ENCODE measurements at places on chromosomes 3 and 15.

- DNase-seq = peak; percentile 6
Observed at GRCh38 chr3:55297706-55298105, 189.4 kb downstream of the WNT5A start.

GRCh38 chr3:140284372-140284771 is 349.4 kb downstream of the CLSTN2 start:
- DNase-seq = no peak

DNA sequence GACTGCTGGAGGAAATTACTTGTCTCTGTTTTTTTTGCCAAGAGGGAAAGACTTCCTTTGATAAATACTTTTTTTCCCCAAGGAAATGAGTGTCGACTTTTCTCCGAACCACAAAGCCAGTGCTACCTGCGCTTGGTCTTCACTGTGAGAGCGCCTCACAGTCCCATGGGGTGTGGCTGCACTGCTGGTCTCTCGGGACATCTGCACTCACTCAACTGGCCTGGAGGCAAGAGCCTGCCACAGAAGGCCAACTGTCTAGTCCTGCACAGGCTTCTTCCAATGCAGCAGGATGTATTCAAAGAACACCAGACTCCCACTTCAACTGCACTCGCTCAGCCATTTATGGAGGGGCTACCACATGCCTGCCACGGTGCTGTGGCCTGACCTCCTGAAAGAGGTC is 40.6 kb upstream of the CGNL1 start:
- DNase-seq = no peak

GRCh38 chr3:111917300-111917699 is 58.2 kb downstream of the PHLDB2 start:
- DNase-seq = no peak

GRCh38 chr3:15221574-15222217 is 15.7 kb downstream of the CAPN7 start:
- no peak for DNase-seq

DNA sequence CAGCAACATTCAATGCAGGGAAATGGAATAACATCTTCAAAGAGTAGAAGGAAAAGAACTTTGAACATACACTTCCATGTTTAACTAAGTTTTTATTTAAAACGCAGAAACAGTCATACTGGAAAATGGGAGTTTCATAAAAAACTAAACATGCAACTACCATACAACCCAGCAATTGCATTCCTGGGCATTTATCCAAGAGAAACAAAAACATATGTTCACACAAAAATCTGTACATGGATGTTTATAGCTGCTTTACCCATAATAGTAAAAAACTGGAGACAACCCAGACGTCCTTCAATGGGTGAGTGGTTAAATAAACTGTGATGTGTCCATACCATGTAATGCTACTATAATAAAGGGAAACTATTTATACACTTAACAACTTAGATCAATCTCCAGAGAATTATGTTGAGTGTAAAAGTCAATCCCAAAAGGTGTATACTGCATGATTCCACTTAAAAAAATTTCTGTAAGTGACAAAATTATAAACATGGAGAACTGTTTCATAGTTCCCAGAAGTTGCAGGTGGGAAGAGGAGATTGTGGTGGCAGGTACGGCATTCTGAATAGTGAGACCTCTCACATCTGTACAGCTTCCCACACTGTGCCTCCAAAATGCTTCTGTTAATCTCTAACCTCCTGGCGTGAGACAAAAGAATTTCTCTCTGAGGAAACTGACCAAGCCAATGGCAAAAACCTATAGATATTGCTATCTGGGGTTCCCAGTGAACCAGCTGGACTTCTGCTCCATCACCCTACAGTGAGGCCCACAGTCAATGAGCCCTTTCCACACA is 23.1 kb downstream of the ISG20 start:
- DNase-seq = no peak

DNA sequence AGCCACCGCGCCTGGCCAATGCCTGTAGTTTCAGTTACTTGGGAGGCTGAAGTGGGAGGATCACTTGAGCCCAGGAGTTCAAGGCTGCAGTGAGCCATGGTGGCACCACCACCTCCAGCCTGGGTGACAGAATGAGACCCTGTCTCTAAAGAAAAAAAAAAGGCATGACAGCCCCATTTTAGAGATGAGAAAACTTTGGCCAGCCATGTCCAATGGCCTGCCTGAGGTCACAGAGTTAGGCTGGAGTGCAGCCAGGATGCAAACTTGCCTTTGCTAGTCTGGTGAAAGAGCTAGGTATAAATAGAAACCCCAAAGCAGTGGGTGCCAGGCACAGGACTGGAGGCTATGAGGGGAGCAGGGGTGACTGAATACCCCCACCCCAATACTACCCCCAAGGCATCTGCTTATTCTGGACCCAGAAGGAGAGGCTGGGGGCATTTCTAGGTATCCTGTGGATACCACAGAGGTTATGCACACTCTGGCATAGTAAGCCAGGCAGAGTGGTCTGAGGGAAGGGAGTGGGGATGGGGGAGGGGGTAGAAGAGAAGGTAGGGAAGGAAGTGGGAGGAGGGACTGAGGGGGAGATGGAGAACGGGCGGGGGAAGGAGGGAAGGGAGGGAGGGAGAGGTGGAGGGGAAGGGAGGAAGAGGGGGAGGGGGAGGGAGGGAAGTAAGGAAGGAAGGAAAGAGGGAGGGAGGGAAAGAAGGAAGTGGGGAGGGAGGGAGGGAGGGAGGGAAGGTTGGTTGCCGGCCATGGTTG is 16.2 kb upstream of the C15orf39 start:
- no peak for DNase-seq

DNA sequence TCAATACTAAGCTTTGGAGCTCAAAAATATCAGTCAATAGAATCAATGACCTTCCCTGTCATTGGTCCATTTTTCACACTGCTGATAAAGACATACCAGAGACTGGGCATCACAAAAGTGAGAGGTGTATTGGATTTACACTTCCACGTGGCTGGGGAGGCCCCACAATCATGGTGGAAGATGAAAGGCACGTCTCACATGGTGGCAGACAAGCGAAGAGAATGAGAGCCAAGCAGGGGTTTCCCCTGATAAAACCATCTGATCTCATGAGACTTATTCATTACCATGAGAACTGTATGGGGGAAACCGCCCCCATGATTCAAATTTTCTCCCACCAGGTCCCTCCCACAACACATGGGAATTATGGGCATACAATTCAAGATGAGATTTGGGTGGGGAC is 81.9 kb downstream of the ANXA2 start:
- no peak for DNase-seq

DNA sequence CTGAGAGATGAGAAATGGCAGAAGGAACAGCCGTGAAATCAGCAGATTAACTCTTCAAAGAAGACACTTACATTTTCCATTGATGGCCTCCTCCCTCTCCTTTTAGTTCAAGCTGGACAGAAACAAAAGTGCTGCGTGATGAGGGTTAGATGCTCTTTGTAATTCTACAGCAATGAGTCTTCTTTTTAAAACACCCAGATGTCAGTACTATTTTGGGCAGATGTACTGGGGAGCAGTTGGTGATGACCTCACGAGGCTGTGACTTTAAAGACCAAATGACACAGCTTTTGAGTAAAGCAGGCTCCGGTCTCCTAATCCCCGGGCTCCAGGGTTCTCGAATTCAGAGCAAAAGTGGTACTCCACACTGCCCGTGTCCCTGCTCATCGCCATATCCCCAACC is 198.2 kb downstream of the SLCO3A1 start:
- no peak for DNase-seq

DNA sequence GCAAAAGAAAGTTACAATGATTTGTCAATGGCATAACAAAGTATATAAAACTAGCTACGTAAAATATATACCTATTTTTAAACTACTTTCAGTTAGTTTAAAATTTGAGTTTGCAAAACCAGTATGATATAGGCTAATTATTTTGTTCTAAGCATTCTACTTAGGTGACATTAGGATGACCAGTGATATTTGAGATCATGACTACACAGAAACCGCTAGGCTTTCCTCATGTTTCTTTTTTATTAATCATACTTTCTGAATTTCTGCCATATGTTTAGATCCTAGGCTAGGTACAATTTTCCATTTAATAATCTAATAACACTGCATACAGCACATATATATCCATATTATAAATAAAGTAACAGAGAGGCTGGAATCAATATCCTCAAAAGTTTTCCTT is 52.4 kb upstream of the XRN1 start:
- no peak for DNase-seq

- no peak for DNase-seq
Observed at GRCh38 chr3:146072824-146073223, 88.2 kb downstream of the PLOD2 start.

DNA sequence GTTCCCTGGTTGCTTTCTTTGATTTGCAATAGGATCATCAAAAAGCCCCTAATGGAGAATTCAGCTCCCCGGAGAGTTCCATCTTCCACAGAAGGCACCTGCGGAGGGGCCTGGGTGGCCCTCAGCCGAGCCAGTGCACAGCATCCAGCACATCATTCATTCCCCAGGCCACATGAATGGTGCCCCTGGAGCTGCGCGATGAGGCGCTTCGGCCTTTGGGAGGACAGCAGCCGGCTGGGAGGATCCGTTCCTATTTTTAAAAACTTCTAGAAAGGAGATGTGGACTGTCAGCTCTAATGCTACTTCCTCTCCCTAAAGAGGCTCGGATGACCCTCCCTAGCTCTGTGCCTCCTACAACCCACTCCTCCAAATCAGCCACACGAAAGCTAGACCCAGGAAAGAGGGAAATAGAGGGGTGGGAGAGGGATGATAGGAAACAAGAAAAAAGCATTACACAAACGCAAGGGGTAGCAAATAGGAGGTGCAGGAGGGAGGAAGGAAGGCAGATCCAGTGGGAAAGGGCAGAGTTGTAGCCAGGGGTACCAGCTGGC is 20.3 kb downstream of the EHD4 start:
- DNase-seq = no peak

DNA sequence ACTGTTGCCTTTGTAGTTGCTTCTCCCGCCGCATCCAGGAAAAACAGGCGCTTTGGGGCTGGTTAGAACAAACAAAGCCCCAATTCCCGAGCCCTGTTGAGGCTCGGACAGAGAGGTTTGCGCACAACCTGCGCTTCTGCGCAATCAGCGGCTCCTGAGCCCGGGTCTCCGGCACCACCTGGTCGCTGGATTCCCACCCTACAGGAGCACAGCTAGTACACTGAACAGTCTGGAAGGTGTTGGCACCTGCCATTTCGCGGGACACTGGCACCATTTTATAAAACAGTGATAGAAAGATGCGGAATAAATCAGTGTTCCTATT is 13.8 kb downstream of the ZIC4 start:
- no peak for DNase-seq

- no peak for DNase-seq
Observed at GRCh38 chr15:80107204-80107603, 45.6 kb upstream of the FAH start.

- DNase-seq = no peak
Observed at GRCh38 chr3:5138214-5138981, 16.3 kb downstream of the ARL8B start.
